ENCODE measurements at places on chromosomes 1 and 21.

DNA sequence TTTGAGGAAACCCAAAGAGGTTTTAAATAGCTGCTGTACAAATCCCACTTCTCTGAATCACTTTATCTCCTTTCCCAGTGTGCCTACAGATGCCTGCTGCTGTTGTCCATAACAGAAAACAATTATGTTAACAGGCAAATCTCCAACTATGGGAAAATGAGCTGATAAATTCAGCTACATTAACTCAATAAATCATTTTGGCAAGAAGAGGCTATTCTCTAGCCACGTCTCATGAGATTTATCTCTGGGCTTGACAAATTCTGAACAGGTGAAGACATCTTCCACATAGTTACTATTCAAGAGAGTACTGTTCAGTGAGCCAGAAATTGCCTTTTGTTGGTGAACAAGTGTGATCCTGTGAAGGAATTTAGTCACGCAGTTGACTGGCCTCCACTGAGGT lies 327.1 kb upstream of the FMN2 start:
- no peak for DNase-seq

GRCh38 chr1:174584071-174584470 lies 136.3 kb downstream of the GPR52 start:
- no peak for DNase-seq

GRCh38 chr1:116943438-116943837 lies 33.7 kb downstream of the PTGFRN start:
- DNase-seq, result no peak

DNA sequence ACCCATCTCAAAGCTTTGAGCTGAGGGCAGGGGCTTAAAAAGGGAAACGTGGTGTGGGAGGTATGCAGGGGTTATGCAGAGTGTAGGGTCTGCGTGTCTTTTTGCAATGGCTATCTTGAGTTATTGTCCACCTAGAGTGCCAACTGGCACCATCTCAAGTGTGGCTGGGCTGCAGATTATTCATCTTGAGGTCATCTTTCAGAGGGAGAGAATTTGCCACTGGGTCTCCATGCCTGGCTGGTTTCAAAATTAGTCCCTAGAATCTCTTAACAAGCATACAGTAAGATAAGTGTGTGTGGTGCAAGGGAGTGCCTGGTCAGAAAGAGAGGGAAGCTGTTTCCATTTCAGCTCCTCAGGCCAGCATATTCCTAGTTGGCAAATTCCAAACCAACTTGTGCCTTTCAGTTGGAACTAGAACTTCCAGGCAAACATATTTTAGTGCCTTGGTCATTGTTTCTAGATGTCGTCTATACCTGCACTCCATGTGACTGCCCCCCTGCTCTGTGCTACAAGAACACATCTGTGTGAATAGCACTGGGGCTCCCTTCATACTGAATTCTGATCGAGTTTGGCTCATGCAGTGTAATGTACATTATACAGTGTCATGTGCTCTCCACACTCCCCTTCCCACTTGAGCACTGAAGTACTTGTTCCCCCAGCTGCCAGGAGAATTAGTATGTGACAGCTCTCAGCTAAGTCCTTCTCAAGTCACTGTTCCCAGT lies 5.0 kb upstream of the OR2T8 start:
- no peak for DNase-seq

- no peak for DNase-seq
Observed at GRCh38 chr1:28111157-28111556, 22.7 kb upstream of the EYA3 start.

- DNase-seq, result no peak
Observed at GRCh38 chr1:42983253-42983652, 24.6 kb upstream of the SLC2A1 start.

GRCh38 chr1:55275151-55275748 lies 60.1 kb upstream of the USP24 start:
- no peak for DNase-seq

GRCh38 chr1:153404086-153404635 lies 12.2 kb upstream of the S100A7A start:
- DNase-seq, result no peak

GRCh38 chr1:103112546-103112945 lies 4.2 kb upstream of the COL11A1 start:
- no peak for DNase-seq

GRCh38 chr21:37204580-37204979 lies 62.6 kb downstream of the VPS26C start:
- DNase-seq, result no peak

DNA sequence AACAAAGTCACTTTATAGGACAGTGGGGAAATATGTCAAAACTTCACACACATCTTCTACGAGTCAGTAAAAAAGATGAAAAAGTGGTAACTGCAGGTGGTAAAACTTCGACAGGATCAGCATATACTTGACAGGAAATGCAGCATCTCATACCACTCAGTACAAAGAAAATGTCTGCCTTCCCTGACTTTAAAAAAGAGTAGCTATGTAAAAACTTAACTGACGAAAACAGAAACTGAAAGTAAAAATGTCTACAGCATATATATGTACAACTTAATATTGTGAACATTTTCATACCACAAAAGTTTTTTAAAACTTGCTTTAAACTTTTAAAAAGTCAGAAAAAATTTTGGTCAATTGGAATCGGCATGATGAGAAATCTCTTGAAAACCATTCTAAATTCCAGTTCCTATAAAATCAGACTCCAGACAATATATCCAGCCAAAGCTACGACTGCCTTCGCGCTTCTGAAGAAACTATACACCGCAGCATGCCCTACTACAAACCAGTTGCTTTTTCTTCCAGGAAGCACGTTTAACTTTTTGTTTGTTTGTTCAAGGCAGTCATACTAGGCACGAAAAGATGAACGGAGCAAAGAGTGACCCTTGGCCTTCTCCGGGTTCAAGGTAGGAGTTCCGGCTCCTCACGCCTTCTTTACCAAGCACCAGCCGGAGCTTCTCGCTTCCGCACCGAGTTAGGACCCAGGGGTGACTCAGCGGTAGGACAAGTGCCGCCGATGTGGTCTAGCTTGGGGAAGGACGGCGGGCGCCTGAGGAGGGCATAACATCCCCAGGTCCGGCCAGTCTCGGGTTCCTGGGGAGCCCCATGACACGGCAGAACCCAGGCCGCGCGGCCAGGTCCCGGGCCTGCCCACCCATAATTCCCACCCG lies 612 bp downstream of the PSMA5 start:
- peak; percentile 33 for DNase-seq

GRCh38 chr1:176648556-176648955 lies 185.6 kb downstream of the PAPPA2 start:
- no peak for DNase-seq

GRCh38 chr1:167795810-167796740 lies 74.3 kb downstream of the MPZL1 start:
- DNase-seq, result no peak

DNA sequence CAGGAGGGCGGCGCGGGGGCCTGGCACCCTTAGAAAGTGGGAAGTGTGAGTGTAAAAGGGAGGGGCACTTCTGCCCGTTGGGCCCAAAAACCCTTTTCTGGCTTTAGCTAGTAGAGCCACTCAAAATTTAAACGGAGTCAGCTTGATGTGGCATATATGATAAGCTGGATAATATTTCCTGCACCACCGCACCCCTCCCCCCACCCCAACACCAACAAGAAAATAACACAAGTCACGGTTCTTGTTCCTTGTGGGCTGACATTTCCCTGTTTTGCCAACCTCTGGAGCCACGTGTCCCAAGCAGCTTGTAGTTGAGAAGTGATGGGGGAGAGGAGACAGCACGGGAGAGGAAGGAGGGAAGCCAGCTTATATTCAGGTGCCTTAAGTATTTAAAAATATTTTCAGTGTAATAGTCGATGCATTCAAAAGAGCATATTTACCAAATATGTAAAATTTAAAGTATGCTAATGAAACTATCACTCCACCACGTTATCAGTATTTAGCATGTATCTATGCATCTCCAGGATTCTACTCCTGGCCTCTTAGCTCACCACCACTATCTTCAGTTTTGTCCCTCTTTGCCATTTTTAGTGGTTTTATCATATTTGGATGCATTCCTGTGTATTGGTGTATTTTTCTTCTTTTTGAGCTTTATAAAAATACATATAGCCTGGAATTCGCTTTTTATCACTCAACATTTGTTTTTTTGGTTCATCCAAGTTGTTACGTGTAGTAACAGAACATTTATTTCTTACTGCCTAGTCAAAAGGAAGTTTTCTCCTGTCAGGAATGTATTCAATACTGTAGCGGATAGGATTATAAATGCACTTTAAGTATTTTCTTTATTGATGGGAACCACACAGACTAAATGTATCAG lies 773 bp upstream of the DDX59 start:
- no peak for DNase-seq

DNA sequence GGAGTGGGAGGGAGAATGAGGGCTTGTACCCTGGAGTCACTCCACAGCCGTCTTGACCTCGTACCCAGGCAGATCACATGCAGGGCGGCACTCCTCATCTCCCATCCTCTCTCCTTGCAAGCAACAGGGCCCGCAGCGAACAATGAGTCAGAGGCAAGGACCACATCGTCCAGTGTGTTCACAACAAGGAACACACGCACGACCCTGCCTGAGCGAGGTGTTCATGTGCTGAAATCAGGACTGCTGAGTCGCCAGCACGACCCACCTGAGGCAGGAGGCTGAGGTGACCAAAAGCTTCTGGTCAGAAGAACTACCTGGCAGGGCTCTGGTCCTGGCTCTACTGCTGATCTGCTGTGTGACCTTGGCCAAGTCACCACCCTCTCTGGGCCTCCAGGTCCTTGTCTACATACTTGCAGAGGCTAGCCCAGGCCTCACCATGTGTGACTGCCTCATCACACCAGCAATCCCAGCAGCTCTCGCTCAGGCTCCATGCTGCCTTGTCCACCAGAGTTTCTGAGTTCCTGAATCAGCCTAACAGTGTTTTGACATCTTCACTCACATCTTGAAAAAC lies 78.0 kb downstream of the SSBP3 start:
- DNase-seq, result no peak

GRCh38 chr1:203667616-203668015 lies 41.0 kb downstream of the ATP2B4 start:
- no peak for DNase-seq

DNA sequence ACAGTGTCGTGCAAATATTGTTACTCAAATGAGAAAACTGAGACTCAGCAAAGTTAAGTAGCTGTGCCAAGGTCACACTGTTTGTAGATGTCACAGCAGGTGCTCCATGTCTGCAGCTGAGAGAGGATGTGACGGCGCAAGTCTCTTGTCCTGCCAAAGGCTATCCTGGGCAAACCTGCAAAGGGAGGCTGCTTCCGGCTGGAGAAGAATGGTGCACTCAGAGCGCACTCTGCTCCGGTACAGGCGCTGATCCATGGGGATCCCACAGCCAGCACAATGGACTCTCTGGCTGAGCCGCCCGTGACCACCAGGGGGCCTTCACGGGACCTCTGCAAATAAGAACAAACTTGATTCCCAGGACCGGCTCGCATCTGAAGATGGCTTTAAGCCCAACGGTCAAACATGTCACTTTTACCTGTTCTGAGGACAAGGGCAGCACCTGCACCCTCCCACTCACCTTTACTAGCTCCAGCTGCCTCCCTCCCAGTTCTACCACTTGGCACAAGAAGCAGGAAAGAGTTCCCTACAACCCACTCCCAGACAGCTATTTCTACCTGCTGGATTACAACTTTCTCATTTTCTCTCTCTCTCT lies 21.9 kb downstream of the RD3 start:
- DNase-seq, result no peak

- no peak for DNase-seq
Observed at GRCh38 chr1:12231276-12231595, 1.4 kb downstream of the VPS13D start.

- DNase-seq, result no peak
Observed at GRCh38 chr1:94887106-94887505, 39.8 kb downstream of the CNN3 start.

DNA sequence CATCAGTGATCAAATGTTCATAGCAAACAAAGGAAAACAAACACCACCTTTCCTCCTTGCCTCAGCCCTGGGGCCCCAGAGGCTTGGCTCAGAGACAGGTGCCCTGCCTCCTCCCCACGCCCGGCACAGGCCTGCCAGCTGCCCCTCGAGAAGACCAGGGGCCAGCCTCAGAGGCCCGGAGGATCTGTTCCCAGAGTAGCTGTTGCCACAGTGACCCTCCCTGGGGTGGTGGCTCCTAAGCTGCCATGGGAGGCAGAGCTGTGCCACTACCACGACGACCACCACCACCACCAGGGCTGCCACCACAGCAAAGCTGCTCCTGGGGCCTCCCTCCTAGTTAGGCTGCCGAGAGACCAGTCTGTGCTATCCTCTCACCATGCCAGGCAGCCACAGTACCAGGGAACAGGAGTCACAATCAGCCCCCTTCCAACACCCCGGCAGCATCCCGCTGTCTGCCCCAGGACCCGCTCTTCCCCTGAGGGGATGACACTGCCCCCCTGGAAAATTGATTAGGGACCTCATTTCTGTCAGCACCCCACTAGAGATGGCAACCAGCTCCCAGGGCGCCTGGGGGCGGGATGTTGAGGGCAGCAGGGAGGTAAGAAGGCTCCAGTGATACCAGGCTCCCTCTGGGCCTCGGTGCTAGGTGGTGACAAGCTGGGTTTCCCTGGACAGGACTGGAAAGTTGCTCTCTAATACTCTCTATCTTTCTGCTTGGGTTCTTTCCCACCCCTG lies 30.5 kb downstream of the KCNC4 start:
- no peak for DNase-seq

DNA sequence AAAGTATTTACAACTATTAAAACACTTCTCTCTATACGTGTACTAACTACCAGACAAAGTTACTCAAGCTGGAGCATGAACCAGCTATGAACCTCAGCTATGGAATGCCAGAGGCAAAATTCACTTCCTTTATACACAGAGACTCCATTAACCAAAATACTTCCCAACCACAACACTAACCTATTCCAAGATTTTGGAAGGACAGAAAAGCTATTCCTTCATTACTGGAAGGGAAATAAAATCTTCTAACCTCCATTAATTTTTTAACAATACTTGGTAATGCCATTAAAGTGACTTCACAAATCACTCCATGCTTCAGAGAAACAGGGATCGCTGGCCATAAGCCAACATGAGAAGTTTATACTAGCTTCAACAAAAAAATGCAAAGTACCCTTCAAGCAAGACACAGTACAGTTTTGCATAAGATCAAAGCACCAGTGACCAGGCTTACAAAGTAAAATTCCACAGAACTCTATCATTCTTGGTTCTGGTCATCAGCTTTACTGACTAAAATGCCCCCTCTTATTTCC lies 58.0 kb downstream of the PUM1 start:
- no peak for DNase-seq

DNA sequence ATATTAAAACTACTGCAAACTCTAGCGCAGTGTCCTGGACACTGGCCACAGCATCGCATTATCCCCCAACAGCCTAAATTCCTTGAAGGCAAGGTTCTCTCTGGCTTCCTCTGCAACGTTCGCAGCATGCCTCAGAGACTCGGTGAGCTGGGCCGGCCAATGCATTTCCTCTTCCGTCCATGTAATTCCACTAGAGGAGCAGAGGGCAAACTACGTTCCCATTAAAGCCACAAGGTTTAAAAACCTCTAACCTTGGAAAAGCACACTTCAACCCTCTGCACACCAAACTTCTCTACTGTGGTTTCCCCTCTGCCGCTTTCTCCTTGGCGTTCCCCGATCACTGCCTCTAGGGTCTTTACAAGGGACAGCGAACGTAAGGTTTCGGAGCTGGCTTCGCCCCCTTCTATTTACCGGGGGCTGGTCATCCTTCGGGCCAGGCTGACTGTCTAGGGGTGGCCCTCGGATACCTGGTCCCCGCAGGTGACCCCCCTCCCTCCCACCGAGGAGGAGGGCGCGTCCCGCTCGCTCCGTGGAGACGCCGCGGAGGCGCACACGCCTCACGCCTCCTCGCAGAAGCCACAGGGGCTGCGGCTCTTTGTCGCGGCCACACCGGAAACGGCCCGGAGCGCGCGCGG lies 456 bp upstream of the SMYD2 start:
- DNase-seq, result peak; percentile 3

All from T-cell (primary cell).